ENCODE measurements at places on chromosomes 1 and 21.

- DNase-seq = no peak
Measured at GRCh38 chr1:96596226-96596922, 125.2 kb upstream of the PTBP2 start.

DNA sequence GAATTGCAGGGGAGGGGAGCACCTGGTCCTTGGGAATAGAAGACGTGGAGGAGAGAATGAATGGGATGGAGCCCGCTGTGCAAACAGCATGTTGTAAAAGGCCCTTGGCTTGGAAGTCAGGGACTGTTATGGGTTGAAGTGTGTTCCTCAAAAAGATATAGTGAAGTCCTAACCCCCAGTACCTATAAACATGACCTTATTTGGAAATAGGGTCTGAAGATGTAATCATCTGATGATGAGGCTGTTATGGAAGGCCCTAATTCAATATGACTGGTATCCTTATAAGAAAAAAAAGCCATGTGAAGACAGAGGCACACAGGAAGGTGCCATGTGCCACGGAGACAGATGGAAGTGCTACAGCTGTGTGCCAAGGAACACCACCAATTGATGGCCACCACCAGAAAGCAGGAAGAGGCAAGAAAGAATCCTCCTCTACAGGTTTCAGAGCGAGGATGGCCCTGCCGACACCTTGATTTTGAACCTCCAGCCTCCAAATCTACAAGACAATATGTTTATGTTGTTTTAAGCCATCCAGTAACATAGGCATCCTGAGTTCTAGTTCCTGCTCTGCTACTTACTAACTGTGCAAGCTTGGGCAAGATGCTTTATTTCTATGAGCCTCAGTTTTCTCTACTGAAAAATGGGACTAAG lies 51.2 kb downstream of the LRRN2 start:
- DNase-seq = no peak

GRCh38 chr1:64775113-64775512 lies 30.2 kb downstream of the RAVER2 start:
- no peak for DNase-seq

- DNase-seq = peak; percentile 96
Measured at GRCh38 chr1:172917972-172918371, 132.8 kb downstream of the TNFSF18 start.

DNA sequence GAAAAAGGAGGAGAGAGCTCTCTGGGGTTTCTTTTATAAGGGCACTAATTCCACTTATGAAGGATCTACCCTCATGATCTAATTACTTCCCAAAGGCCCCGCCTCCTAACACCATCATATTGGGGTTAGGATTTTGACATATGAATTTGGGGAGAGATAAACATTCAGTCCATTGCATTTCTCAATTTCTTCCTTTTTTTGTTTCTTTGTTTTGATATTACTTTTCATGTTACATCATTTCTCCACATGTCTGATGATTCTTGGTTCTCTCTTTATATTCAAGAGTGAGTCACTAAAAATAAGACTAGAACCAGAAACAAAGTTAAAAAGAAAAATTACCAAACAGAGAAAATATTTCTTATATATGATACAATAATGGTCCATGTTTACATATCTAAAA lies 63.2 kb upstream of the DUSP10 start:
- no peak for DNase-seq

Data from non-pigmented ciliary epithelial cell (primary cell).